Activated T-cell treated with anti-CD3 and anti-CD28 coated beads, Interleukin-2, amount 50 U/mL, for 1 hour (primary cell): ENCODE measurements at places on chromosomes 3 and 15.

- no peak for DNase-seq
Measured at GRCh38 chr3:170154569-170155143, 26.9 kb downstream of the PHC3 start.

- DNase-seq: no peak
Measured at GRCh38 chr3:45628746-45629145, 34.2 kb downstream of the LIMD1 start.

DNA sequence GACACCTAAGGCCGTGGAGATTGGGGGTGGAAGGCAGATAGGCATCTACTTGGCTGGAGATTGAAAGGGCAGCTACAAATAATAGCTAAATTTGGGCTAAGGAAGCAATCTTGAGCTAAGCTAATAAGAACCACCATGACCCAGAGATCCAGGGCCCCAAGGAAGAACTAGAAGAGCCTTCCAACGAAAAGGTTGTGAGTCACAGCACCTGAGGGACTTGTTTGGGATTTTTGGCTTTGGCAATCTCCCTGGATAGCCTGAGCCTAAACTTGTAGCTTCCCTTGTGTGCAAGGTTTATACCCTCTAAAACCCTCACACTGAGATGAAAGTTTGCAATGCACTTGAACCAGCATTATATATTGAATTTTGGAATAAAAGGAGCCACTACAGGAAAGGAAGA, 364.0 kb upstream of the IL12A start:
- DNase-seq: no peak

- no peak for DNase-seq
Measured at GRCh38 chr3:185813691-185814215, 11.1 kb downstream of the IGF2BP2 start.

DNA sequence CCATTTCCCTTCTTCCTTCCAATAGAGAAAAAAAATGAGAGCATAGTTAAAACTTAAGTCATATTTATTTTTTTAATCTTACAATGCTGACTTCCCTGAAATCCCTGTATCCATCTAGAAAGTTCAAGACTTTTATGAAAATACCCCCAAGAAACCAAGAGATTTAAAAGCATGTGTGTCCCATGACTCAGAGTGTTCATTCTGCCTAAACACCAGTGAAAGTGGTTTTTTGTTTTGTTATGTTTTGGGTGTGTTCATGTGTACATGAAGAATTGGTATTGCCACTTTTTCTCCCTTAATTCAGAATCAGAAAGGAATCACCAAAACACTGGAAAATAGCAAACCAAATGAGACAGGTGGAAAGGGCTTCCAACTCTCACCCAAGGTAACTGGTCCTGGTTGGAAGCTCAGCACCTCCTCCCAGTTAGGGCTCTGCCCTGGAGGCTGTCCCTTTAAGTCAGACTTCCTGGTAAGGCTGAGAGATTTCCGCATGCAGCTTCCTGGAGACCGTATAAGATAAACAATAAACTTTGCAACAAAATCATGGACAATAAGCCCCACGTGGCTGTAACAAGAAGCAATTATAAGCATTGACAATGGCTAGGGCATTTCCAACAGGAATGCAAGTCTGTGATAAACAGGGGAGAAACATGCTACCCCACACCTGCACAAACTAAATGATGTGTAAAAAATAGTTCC, 121.9 kb upstream of the ARHGEF3 start:
- DNase-seq: peak; percentile 61

GRCh38 chr3:133927540-133928066, 31.9 kb upstream of the RAB6B start:
- DNase-seq: peak; percentile 84

GRCh38 chr3:38545550-38545949, 49.4 kb downstream of the EXOG start:
- no peak for DNase-seq
